Occipital lobe (tissue), 3 donors: ENCODE measurements at places on chromosomes 4 and X. TPM values are rescaled to one million over a fixed set of nuclear protein-coding genes. Genes with fewer than 3 reads are reported as not detected.

The RTL9 gene
- total RNA-seq, result 0.16 TPM

The HSFX1 gene
- 1.7 TPM for total RNA-seq

The SSX1 gene
- total RNA-seq, result not detected

The NIPAL1 gene
- 0.94 TPM for total RNA-seq

The GAGE12H gene
- not detected for total RNA-seq

The ZGRF1 gene
- total RNA-seq, result 25.3 TPM

The ALPK1 gene
- total RNA-seq, result 7.3 TPM

The SLC7A11 gene
- 30.9 TPM for total RNA-seq

The NPFFR2 gene
- total RNA-seq, result not detected

The FAAH2 gene
- 1.2 TPM for total RNA-seq
